ENCODE measurements at places on chromosomes 11 and 22.
A peak's percentile ranks its signal among the peaks of the same experiment; 100 is the strongest.

DNA sequence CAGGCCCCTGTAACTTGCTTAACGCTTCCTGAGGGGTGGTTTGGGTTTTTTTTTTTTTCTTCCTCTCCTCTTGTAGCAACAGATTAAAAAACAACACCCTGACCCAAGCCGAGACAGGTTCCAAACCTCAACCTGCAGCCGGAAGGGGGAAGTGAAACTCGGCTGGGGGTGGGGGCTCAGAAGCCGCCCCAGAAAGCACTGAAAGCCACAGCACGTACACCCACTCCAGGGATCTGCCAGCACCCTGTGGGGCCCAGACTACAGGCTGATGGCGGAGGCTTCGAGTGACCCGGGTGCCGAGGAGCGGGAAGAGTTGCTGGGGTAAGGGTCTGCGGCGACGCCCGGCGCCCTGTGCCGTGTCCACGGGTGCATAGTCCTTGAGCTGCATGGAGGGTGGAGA is at the start of gene LSP1:
LSP1 (plus strand) TSS at position 208 of the 400 bp plus-strand sequence; CDS start at position 269, 61 bp downstream.
- peak; percentile 87 for DNase-seq

DNA sequence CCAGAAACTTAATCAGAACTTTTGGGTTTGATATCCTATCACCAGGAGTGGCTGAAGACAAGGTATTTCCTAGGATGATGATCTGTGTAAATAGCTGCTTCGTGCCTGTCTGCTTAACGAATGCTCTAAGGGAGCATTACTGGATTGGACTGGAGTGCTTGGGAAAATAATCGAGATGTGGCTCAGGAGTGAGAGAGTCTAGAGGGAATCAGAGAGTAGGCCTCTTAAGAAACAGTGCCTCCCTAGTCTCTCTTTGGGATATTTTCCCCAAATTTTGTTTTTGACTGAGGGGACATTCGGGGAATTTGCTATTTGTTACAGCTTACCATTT is 2.5 kb downstream of the MAML2 start:
- DNase-seq: no peak

GRCh38 chr11:2041963-2042362 is 44.3 kb upstream of the H19 start:
- DNase-seq: no peak

- no peak for DNase-seq
These were observed 73.2 kb downstream of the RAB38 start for GRCh38 chr11:88101881-88102597.

- DNase-seq: no peak
These were observed 22.3 kb downstream of the TNKS1BP1 start for GRCh38 chr11:57302489-57302888.

All from CD4-positive, alpha-beta T cell treated with Interleukin-15 for 4 hours (primary cell).